Lower lobe of right lung (tissue), 2 donors: ENCODE measurements at places on chromosomes 1 and 21. TPM values are rescaled to one million over a fixed set of nuclear protein-coding genes. Genes with fewer than 3 reads are reported as not detected.

SAMSN1 gene
- total RNA-seq, result 21.5 TPM

FMO4 gene
- total RNA-seq, result 5.9 TPM

ATP1A2 gene
- 4.5 TPM for total RNA-seq

TARDBP gene
- total RNA-seq, result 117 TPM

RORC gene
- 21.7 TPM for total RNA-seq

FUBP1 gene
- total RNA-seq, result 96.6 TPM

GBP6 gene
- 0.68 TPM for total RNA-seq

PPM1J gene
- total RNA-seq, result 0.30 TPM

OR2G6 gene
- total RNA-seq, result not detected

NTMT2 gene
- not detected for total RNA-seq

MAP10 gene
- total RNA-seq, result 2.6 TPM

INSRR gene
- not detected for total RNA-seq

LIPI gene
- total RNA-seq, result not detected

GRCh38 chr1:95506736-95507414 is 272.9 kb downstream of the RWDD3 start:
- no peak overlapping the region for H3K4me3 ChIP-seq
- H3K27me3 ChIP-seq, result no peaks in the 10 kb centered on the region

DNA sequence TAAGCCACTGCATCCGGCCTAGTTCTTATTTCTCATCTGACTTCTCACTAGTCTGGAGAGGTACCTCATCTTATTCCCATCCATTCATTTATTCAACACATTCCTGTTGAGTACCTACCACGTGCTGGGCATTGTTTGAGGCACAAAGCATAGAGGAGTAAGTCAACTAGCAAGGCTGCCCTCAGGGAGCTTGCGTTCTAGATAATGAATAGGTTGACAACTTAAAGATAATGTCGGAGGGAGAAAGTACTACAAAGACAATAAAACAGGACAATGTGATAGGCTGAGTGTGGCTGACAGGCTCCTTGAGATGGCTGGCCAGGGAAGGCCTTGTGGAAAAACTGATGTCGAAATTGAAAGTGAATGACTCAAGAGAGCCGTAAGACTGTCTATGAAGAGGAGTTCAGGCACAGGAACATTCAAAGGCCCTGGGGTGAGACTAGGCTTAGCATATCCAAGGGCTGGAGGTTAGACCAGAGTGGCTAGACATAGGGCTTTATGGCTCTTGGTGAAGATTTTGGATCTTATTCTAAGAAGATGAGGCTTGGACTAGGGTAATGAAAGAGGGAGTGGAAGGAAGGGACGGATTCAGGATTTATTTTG is 18.3 kb downstream of the SPATA21 start:
- no peak overlapping the region for H3K4me3 ChIP-seq
- no peaks in the 10 kb centered on the region for H3K27me3 ChIP-seq
- H3K36me3 ChIP-seq, result no peaks in the 10 kb centered on the region
- no peaks in the 10 kb centered on the region for H3K4me1 ChIP-seq
- DNase-seq, result no peak
- H3K27ac ChIP-seq, result no peak overlapping the region

DNA sequence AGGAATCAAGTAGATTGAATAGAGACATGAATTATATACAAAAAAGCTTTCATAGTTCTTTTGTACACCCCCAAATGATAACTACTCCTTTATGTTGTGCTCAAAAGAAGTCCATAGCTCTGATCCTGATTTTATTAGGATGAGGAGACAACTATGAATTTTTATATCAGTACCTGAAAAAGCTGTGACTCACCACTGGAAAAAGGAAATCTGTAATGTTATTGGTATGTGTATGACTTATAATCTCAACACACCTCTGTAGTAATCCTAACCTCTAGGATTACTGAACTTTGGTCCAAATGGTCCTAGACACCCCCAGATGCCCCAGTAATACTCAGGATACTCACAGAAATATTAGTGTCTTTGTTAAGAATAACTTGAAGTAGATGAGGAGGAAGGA is 10.2 kb downstream of the PRKAB2 start:
- DNase-seq, result no peak
- H3K36me3 ChIP-seq, result peaks cover 77% of the 10 kb centered on the region
- no peak overlapping the region for H3K27ac ChIP-seq
- no peaks in the 10 kb centered on the region for H3K4me1 ChIP-seq

DNA sequence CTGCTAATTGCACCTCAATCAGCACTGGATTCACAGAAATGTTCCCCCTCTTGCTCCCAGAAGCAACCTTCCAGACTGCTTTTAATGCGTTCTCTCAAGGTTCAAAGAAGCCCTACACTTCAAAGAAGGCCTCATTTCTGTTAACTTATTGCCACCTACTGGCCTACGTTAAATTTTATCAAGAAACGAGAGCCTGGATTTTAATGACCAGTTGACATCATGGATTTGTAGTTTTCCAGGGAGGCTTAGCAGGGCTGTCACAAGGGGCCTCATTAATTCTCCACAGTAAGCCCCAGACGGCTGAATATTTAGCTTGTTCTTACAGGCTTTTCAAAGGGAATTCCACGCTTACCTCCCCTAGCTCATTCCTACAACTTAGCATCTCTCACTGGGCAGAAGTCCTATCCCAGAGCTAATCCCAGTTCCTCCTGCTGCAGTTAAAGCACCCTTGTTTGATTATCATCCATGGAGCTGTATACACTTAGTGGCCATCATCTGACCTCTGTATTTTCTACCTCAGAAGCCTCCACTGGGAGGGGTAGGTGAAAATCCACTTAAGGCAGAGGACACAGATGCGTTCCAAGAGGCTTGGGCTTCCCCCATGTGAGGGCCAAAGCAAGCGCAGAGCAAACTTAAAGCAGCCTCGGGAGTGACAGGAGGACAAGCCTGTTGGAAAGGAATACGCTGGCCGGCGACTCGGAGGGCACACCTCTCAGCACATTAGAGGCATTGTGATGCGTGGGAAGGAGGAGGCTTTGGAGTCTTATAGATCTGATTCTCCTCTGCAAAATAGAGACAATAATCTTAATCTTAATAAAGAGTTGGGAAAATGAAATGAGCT is 32.2 kb upstream of the CYP4X1 start:
- H3K36me3 ChIP-seq, result no peaks in the 10 kb centered on the region
- H3K27me3 ChIP-seq, result no peaks in the 10 kb centered on the region
- no peaks in the 10 kb centered on the region for H3K4me1 ChIP-seq
- no peak overlapping the region for H3K27ac ChIP-seq
- DNase-seq, result no peak
- no peak overlapping the region for H3K4me3 ChIP-seq

DNA sequence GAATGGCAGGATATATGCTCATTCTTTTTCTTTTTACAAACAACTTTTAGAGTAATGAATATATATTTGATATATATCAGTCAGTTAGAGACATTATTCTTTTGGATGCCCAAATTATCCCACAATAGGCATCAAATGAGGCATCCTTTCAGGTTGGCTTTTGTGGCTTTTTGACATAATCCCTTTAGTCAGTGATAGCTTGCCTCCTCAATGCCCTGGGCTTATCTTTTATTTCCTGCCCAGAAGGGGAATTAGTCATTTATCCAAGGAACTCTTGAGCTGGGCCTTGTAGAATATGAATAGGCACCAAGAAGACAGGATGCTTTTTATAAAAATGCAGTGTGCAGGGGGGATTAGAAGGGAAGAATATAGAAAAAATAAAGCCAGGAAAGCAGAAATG is 22.2 kb downstream of the EPHX4 start:
- DNase-seq, result no peak
- no peak overlapping the region for H3K27ac ChIP-seq
- H3K36me3 ChIP-seq, result no peaks in the 10 kb centered on the region
- no peak overlapping the region for H3K4me3 ChIP-seq
- no peaks in the 10 kb centered on the region for H3K4me1 ChIP-seq
- H3K27me3 ChIP-seq, result no peaks in the 10 kb centered on the region

DNA sequence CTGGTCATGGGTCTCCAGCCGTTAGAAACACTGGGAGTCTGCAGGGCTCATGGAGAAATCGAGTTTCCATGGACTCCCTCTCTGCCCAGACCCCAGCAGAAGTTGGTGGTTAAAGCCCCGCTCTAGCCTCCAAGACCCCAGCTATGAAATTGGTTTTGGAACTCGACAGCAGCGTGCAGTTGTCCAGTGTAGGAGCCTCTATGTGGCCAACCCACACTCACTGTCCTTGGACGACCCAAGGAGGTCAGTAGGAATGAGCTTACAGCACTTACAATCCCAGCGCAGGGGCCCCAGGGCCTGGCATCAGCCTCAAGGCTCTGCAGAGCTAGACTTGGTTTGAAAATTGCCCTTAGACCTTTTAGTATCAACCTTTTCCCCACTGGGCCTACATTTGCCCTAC is 3.2 kb upstream of the PRDM16 start:
- no peak overlapping the region for H3K27ac ChIP-seq
- peaks cover 14% of the 10 kb centered on the region for H3K4me1 ChIP-seq
- peak; percentile 33 for DNase-seq
- H3K27me3 ChIP-seq, result peaks cover 73% of the 10 kb centered on the region
- H3K36me3 ChIP-seq, result no peaks in the 10 kb centered on the region
- H3K4me3 ChIP-seq, result no peak overlapping the region

DNA sequence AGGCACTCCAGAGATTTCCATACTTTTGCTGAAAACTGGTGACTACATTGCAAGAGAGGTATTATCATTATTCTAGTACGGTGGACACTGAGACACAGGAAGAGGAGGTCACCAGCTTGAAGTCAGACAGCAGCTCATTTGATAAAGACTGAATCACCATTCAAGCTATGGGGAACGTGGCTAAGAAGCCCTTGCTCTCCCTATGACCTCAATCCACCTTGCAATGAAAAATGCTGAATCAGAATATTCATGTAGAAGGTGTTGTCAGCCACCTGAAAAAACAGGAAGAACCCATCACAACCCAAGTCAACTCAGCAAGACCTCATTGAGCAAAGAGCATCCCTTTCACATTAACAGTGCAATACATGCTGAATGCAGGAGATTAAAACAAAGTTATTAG is 59.0 kb upstream of the FGGY start:
- no peaks in the 10 kb centered on the region for H3K36me3 ChIP-seq
- no peaks in the 10 kb centered on the region for H3K27me3 ChIP-seq
- H3K27ac ChIP-seq, result no peak overlapping the region
- H3K4me3 ChIP-seq, result no peak overlapping the region

GRCh38 chr1:154419620-154420571 is 14.8 kb downstream of the IL6R start:
- peak overlapping the region; percentile 87 for H3K27ac ChIP-seq
- no peaks in the 10 kb centered on the region for H3K36me3 ChIP-seq
- peaks cover 79% of the 10 kb centered on the region for H3K4me1 ChIP-seq
- no peaks in the 10 kb centered on the region for H3K27me3 ChIP-seq
- no peak overlapping the region for H3K4me3 ChIP-seq
- peak; percentile 90 for DNase-seq

DNA sequence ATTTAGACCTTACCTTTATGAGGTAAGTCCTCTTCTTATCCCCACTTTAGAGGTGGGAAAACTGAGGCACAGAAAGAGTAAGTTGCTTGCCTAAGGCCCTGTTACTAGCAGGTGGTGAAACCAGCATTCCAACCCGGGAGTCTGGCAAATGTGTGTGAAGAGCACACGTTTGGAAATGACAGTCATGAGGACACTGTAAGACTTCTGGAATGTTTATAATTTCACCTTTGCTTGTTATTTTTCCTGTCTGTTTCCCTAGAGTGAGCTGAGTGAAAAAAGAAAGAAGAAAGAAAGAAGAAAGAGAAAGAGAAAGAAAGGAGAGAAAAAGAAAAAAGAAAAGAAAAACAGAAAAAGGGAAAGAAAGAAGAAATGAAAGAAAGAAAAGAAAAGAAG is 21.2 kb upstream of the LGALS8 start:
- H3K4me1 ChIP-seq, result peaks cover 7% of the 10 kb centered on the region
- H3K27ac ChIP-seq, result no peak overlapping the region
- no peak for DNase-seq
- no peaks in the 10 kb centered on the region for H3K36me3 ChIP-seq
- H3K27me3 ChIP-seq, result no peaks in the 10 kb centered on the region
- H3K4me3 ChIP-seq, result no peak overlapping the region

DNA sequence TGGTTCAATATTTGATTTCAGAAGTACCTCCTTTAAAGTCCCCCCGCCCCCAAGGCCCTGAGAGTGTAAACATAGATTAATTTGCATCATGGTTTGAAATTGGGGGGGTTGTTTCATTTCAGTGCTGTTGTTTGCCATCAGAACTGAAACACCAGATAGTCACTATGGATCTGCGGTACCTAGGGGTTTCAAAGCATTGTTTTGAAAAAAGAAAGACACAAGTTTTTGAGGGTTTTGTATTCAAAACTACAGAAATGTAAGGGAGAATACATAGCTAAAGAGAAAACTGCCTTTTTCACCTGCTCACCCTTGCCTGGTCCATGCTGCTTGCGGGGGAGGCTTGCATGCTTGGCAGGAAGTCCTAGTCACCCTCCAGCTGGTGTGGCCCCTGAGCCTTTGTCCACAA is 59.3 kb downstream of the ACP6 start:
- no peak for DNase-seq
- peaks cover 63% of the 10 kb centered on the region for H3K36me3 ChIP-seq

GRCh38 chr1:116993286-116993685 is 8.3 kb upstream of the CD101 start:
- no peaks in the 10 kb centered on the region for H3K27me3 ChIP-seq
- no peak overlapping the region for H3K4me3 ChIP-seq
- H3K4me1 ChIP-seq, result peaks cover 22% of the 10 kb centered on the region
- DNase-seq, result no peak
- no peaks in the 10 kb centered on the region for H3K36me3 ChIP-seq
- no peak overlapping the region for H3K27ac ChIP-seq

DNA sequence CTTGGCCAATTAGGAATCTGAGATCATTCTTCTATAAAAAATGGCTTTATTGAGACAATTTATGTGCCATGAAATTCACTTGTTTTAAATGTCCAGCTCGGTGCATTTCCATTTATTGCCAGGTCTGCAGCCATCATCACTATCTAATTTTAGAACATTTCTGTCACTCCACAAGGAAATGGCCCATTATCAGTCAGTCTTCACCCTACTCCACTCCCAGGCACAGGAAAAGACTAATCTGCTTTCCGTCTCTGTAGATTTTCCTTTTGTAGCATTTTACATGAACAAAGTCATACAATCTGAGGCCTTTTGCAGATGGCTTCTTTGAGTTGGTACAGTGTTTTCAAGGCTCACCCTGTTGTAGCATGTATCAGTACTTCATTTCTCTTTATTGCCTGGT is 27.2 kb downstream of the KIF26B start:
- no peaks in the 10 kb centered on the region for H3K4me1 ChIP-seq
- no peaks in the 10 kb centered on the region for H3K27me3 ChIP-seq
- H3K27ac ChIP-seq, result no peak overlapping the region
- no peak overlapping the region for H3K4me3 ChIP-seq
- H3K36me3 ChIP-seq, result no peaks in the 10 kb centered on the region

DNA sequence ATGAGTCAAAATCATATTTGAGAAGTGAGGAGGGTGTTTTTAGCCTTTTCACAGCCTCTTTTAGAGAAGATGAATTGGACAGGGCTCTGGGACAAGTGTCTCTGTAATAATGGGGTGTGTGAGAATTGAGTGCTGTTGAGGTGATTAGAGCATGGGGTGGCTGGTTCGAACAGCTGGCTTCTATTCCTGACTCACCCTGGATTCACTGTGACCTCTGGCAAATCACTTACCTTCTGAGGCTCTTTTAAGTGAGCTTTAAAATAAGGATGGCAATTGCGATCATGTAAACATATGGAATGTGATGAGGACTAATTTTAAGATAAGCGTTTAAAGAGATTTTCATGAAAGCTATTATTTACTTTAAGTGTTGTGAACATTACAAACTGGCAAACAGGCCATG is 243.4 kb downstream of the ADGRL2 start:
- H3K4me3 ChIP-seq, result no peak overlapping the region
- DNase-seq, result no peak
- H3K27me3 ChIP-seq, result no peaks in the 10 kb centered on the region
- H3K4me1 ChIP-seq, result no peaks in the 10 kb centered on the region
- no peak overlapping the region for H3K27ac ChIP-seq
- no peaks in the 10 kb centered on the region for H3K36me3 ChIP-seq

- H3K4me3 ChIP-seq, result no peak overlapping the region
- H3K27me3 ChIP-seq, result peaks cover 48% of the 10 kb centered on the region
- no peak overlapping the region for H3K27ac ChIP-seq
These were observed 16.5 kb downstream of the TTC34 start for GRCh38 chr1:2784854-2785630.
